ENCODE measurements at places on chromosomes 4 and X.

GRCh38 chr4:137905930-137906329 is 336.2 kb downstream of the SLC7A11 start:
- DNase-seq: no peak

DNA sequence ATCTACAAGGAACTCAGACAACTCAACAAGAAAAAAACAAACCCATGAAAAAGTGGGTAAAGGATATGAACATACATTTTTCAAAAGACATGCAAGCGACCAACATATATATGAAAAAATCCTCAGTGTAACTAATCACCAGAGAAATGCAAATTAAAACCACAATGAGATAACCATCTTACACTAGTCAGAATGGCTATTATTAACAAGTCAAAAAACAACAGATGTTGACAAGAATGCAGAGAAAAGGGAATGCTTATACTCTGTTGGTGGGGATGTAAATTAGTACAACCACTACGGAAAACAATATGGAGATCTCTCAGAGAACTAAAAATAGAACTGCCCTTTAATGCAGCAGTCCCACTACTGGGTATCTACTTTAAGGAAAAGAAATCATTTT is 12.1 kb downstream of the NIPAL1 start:
- DNase-seq: no peak

DNA sequence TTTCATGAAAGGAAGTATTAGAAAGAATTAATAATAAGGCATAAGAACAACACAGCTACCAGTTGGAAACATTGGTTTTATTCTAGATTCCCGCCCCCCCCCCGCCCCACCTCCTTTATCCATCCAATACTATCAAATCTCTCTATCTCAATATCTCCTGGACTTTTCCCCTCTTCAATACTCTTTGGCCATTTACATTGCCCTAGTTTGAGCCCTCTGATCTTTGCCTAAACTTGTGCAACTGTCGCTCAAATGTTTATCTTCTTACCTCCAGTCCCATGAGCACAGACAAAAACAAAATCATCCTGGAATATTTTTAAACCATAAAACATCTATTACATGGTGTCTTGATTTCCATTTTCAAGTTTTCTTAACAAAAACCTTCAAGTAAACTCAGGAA is 488.2 kb downstream of the KLHL13 start:
- DNase-seq: no peak

DNA sequence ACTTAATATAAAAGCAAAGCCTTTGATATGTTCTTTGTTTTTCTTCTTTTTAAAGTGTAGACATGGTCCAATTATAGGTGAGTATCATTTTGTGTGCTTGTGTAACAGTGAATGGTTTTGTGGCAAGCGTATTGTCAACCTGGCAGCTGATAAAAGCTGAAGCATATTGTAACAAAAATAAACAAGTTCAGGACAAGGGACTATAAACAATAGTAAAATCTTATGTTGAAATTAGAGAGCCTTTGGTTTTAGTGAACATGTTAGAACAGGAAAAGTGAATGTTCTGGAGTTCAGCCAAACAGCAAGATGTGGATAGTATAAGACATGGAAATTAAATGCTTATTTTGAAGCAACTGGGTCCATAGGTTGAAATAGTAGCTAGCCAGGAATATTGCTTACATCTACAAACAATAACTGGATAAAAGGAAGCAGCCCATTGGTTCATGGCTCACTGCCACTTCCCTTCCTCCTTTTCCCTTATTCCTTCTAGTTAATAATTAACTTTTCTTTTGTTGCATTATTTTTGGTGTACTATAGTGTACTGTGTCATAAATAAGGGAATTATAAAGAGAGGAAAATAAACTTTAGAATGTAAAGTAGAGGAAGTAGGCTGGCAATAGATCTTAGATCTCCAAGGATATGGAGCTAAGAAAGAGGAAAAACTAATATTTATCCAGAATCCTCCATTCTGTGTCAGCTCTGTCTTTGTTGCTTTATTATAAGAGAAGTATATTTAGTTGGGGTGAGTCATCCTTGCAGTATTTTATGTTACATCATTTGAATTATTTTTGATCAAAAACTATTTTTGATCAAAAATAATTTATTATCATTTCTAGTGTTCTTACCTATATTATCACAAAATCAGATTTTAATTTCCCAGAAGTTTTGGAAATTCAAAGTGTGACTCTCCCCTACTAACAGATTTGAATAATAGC is 65.6 kb downstream of the MRPL1 start:
- peak; percentile 18 for DNase-seq

- no peak for DNase-seq
Observed at GRCh38 chr4:92215476-92215875, 88.3 kb upstream of the GRID2 start.

- no peak for DNase-seq
Observed at GRCh38 chr4:121277194-121278105, 103.4 kb downstream of the QRFPR start.

DNA sequence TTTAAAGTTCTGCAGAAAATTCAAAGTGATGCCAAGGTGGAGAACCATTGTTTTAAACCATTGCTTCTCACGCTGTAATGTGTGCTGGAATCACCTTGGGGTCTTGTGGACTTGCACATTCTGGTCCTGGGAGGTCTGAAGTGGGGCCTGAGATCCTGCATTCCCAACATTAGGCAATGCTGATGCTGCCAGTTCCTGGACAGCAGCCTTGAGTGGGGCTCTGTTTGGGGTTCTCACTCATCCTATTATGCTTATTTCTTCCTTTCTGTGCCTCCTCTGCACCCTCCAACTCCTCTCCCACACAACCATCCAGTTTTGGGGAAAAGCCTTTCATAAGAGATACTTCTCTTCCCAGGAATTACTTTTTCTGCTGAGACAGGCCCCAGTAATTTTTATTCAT is 44.2 kb upstream of the RASSF6 start:
- no peak for DNase-seq

DNA sequence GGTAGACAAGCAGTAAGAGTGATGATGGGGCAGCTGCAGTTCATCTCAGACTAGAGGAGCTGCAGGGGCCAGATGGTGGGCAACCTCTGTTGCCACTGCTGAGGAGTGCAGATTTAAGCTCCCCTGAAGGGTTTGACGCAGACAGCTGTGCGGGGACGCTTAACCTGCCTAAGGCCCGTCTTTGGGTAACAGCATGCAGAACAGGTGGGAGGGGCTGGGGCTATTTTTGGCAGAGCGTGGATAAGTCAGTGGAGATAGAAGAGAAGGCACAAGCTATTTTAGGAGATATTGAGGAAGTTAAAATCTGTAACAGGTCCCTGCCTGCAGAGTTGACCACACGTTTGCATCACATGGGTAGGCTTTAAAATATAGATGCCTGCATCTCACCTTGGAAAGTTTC is 10.5 kb downstream of the CD99 start:
- no peak for DNase-seq

All from eye (tissue), 1 donor.